ENCODE measurements at places on chromosomes 4 and X.

DNA sequence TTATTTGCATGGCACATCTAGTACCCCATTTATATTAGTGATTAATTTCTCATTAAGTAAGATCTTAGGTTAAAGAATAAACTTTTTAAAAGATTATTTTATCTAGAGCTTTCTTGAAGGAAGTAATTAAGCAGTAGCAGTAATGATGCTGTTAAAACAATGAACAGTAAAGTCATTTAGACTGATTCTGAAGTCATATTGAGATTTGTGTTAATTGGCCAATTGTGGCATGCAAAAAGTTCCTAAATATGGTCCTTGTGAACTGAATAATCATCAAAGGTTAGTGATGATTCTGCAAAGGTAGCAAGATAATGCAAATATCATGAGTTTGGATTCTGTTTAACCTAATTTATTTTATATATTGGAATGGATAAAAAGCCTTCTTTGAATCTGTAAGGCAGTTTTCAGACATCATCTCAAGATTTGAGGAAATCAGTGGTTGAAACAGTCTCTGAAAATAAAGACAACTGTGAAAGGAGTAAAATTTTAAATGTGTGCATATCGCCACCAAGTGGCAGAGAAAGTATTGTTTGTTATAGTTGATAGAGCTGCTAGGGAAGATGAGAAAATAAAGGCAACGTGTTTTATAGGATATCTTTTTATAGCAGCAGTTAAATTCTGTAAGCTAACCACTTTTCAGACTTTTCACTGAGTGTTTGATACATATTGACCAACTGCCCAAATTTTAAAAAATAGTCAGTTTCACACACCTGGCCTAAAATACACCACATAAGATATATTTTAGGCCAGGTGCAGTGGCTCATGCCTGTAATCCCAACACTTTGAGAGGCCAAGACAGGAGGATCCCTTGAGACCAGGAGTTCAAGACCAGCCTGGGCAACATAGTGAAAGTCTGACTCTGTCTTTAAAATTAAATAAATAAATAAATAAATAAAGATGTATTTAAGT lies 79.6 kb downstream of the CCKAR start:
- peak; percentile 31 for DNase-seq

DNA sequence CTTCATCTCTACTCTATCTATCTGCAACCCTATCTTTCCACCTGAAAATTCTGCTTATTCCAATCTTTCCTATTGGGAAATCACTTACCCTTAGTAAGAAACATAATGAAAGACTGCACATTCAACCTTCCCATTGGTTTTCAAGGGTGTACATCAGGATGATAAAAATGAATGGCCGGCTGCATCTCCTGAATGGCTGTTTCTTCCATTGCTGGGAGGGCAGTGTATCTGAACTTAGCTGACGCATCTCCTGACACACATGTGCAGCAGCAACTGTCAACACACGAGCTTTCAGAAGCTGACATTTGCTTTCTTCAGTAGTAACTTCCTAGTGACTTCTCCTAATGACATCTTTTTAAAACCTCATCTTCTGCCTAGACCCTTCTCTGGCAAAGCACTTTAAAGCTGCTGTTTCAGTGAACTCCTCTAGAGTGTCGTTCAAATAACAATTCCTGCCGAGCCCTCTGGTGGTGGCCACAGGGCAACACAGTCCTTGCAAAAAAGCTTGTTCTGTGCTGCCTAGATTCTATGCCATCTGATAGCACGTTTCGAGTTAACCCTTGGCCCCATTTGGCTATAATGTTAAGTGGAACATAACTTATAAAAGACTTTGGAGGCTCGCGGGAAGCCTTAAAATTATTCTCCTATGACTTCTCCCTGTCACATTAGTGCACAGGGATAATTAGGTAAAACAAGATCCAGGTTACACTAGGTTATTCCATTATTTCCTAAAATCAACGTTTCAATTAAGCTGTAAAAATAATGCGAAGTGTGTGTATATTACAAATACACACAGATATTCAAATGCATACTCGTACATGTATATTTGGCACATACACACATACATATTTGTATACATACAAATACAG lies 2340.7 kb downstream of the PCDH7 start:
- peak; percentile 26 for DNase-seq

DNA sequence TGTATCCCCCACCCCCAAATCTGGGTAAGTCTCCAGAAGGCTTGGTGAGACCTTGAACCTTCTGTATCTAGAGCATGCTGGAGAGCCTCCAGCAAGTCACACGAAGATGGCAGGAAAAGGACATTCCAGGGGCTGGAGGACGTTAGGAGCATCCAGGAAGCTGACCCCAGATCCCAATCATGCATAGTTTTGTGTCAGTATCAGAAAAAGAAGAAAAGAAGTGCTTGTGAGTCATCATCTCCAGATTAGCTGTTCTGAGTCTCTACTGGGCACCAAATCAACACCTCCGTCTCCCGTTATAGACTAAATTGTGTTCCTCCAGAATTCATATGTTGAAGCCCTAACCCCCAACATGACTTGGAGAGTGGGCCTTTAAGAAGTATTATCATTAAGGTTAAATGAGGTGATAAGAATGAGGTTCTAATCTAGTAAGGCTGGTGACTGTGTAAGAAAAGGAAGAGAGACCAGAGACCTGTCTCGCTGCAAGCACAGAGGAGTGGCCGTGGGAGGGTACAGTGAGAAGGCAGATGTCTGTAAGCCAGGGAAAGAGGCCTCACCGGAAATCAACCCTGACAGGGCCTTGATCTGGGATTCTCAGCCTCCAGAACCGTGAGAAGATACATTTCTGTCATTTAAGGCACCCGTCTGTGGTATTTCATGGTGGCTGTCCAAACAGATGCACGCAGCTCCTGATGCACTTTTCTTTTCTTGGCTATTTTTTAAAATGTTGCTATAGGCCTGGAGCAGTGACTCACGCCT lies 38.1 kb upstream of the CLDN24 start:
- no peak for DNase-seq

DNA sequence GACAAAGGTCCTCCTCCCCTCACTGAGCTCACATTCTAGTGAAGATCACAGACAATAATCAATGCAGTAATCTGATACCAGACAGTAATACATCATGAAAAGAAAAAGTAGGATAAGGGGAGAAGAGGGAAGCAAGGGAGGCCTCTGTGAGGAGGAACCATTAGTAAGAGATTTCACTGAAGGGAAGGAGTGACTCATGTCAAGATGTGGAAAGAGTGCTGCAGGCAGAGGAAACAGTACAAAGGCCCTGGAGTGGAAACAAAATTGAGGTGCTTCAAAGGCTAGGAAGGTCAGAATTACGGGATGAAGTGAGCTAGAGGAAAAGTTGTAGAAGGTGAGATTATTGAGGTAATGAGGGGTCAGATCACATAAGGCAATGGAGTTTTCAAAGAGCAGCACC lies 38.1 kb downstream of the LAMTOR3 start:
- no peak for DNase-seq

DNA sequence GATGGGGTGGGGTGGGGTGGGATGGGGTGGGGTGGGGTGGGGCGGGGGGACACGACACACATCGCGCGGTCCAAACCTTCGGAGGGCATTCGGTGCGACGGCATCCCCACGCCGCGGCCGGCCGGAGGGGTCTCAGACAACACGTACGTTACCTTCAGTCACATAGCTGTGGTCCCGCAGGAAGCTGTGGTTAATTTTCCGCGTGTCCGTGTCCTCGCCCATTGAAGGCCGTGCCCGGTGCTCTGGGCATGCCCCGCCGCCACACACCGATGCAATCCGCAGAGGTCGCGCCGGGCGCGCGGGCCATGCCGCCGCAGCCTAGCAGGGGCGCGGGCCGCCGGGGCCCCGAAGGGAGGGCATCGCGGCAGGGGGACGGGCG lies 417 bp downstream of the PPP2R2C start:
- DNase-seq = no peak

DNA sequence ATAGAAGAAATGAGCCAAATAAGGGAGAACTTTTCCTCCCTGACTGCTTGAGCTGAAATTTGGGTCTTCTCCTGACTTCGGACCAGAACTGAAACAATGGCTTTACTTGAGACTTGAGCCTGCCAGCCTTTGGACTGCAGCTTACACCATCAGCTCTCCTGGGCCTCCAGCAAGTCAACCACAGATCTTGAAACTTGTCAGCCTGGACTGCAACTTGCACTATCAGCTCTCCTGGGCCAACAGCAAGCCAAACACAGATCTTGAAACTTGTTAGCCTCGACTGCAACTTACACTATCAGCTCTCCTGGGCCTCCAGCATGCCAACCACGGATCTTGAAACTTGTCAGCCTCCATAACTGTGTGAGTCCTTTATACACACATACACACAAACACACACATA lies 425.9 kb upstream of the PCDH7 start:
- DNase-seq = no peak

DNA sequence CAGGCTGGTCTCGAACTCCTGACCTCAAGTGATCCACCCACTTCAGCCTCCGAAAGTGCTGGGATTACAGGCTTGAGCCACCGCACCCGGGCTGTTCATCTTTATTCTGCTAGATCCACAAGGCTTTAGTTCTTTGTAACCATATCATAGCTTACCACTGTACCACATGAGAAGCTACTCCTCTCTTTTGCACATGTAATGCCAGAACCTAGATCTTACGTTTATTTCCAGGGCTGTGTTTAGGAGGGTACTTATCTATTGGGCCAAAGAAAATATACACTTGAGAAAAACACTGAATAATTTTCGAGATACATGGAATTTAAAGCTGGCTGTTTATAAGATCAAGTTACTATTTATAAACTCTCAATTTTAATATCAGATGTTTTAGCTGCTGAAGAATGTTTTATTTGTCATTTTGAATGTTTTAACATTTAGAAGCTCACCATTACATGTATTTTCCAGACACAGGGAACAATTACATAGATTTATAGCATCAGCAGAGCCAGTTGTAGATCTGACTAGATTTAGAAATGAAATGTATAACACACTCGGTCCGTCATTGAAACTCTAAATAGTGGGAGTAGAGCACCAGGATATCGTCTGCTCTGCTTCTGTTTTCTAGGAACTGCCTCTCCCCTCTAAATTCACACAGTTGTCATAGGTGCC lies 155.3 kb upstream of the HAND2 start:
- DNase-seq = no peak

DNA sequence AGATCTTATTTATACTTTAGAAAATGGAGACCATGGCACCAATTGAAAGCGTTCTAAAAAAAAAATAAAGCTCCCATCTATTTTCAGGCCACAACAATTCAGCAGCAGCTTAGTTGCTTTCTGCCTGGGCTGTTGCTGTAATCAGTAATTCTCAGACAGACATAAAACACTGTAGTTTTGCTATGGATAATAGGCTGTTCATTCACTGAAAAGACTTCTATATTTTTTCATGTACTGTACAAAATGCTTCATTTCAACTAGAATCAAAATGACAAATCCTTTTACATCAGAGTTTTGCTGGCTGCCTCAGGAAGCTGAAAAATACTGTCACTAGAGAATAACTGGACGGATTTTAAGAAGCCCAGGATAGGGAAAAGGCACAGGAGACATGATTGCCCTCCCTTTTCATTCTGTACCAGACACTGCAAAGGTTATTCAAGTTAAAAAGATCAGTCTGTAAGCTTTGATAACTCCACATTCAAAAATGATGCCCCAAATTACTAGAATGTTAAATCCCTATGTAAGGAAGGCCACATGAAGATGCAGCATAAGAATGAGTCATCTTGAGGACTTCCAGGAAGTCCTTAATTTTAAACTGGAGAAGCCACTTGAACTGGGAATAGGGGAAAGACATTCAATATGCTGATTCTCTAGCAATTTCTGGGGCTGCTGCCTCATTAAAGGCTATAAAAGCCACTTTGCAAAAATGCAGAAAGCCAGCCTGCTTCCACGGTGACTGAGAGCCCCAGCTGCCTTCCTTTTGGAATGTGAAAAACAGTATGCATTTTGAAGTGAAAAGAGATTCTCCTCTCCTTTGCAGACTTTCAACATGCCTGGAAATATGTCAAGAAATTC lies 403.2 kb upstream of the RASGEF1B start:
- DNase-seq = no peak

DNA sequence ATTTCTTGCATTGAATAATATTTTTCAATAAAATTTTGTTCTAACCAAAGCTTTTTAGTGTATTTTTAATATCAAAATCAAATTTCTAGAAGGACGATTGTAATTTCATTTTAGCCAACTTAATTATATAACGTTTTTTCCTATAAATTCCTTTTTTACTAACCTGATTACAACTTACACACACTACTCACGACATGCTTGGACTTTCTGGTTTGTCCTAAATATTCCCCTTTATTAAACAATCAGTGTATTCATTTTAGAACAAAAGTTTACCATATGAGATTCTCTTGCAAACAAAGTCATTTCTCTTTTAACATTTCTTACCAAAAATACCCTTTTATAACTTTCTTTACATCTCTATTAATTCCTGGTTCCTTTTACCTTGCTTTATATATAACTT lies 173.7 kb downstream of the PWWP3B start:
- DNase-seq = no peak

- no peak for DNase-seq
These were observed 778.4 kb upstream of the AADAT start for GRCh38 chr4:170868170-170868569.

DNA sequence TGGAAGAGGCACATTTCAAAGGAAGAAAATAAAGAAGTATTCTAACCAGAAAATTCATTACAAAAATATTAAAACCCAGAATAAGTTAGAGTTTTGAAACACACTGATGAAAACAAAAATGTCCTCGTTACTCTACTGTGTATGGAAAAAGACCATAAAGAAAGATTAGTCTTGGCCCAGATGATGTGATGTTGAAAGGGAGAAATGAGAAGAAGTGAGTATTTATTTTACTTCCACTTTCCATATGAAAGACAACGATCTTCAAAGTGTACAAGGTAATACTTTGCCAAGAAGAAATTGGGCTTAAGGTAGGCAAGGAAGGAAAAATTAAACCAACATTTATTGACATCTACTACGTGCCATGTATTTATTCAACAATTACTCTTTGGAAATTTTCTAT lies 48.6 kb upstream of the EMCN start:
- no peak for DNase-seq

DNA sequence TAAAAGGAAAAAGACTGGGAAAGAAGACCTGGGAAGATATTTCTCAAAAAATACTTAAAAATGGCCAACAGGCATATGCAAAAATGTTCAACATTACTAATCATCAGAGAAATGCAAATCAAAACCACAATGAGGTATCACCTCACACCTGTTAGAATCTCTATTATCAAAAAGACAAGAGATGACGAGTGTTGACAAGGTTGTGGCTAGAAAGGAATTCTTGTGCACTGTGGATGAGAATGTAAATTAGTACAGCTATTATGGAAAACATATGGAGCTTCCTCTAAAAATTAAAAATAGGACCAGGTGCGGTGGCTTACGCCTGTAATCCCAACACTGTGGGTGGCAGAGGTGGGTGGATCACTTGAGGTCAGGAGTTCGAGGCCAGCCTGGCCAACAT lies 50.0 kb downstream of the C4orf46 start:
- no peak for DNase-seq
